ENCODE measurements at places on chromosomes 2 and 18.

- DNase-seq, result no peak
These were observed 36.5 kb upstream of the TNFRSF11A start for GRCh38 chr18:62288665-62289008.

DNA sequence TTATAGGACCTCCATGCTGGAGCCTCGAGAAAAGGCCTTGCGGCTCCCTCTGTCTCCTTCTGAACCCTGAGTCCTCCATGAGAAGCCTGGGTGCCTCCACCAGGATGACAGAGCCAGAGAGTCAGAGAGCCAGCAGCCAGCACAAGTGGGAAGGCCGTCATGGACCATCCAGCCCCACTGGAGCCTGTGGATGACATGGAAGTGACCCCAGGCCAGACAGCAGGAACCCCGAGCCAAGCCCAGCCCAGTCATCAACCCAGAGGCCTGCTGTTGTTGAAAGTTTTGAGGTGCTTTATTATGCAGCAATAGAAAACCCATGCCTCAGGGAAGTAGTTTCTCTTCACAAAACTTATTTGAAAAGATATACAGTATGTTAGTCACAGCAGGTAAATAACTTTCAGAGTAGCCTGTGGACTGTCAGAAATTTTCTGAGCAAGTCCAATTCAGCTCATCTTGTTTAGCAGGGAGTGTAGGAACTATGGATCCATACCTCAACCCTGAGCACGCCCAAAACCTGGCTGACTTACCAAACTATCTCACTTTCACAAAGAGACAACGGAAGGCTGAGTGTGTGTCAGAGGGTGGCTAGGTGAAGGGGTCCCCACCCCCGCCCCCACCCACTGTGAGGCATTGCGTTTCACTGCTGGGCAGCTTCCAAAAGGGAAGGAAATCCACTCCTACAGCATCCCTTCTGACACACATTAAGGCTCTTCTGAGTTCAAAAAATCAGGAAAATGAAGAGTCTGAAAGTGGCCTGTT is 79.9 kb upstream of the NDUFV2 start:
- DNase-seq, result no peak

GRCh38 chr2:57759131-57759530 is 287.5 kb upstream of the VRK2 start:
- no peak for DNase-seq

GRCh38 chr18:23231340-23232021 is 96.2 kb downstream of the CABLES1 start:
- peak; percentile 60 for DNase-seq

DNA sequence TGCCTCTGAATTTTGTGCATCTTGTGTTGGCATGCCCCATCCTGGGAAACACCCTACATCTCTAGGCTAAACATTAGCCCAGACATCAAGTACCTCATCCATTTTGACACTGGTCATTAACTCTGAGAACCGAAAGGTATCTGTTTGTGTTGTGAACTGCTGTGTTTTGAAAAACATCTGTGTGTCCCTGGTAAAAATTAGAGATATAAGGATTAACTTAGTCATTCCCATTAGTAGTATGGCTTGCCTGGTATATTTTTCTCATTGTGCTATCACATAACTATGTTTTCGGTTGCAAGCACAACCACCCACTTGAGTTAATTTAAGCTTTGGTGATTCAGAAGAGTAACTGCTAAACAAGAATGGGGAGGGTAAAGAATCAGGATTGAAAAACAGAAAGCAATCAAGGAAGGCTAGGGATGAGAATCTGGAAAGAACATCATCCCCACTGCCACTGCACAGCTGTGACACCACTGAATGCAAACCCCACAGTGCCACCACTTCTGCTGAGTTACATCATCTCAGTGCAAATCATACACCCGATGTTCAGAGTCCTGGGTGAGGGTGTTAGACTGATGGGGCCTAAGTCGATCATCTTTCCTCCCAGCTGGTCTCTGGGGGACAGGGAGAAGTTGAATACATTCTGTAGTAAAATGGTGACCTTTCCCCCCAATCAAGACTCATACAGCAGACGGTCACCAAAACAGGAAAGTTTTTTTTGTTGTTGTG is 234.0 kb downstream of the EPHA4 start:
- DNase-seq, result no peak

GRCh38 chr2:142042536-142043199 is 88.1 kb downstream of the LRP1B start:
- no peak for DNase-seq

DNA sequence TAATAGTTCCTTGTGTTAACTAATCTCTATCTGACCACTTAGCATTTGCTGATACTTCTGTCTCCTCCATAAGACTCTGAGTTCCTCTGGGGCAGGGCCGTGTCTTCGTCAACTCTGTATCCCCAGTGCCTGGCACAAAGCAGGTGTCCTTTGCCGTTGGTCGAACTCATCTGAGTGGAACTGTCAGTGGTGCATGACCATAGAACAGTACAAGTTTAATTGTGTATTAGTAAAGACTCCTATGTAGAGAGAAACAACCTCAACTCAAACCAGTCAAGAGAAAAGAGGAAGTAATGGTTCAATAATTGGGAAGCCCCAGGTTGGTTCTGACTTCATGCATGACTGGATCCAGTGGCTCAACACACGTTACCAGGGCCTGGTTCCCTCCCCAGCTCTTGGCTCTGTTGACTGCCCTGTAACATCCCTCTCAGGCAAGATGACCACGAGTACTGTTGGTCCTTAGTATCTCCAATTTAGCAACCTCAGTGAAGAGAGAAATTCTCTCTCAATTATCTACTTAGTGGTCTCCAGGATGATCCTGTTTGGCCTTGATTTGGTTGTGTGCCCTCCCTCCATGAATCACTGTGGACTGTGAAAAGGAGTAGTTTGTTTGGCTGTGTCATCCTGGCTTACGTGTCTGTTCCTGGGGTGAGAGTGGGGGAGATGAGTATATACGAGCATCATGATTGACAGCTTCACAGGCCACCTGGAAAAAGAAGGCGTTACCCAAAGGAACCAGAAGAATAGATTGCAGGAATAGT is 58.5 kb upstream of the MSH6 start:
- DNase-seq, result no peak

GRCh38 chr2:68384485-68385107 is 19.5 kb downstream of the PLEK start:
- no peak for DNase-seq

GRCh38 chr18:76495006-76495370 is at the start of gene ZNF516:
ZNF516 (minus strand) TSS chr18:76495242; CDS start chr18:76443054, 52,188 bp downstream.
- no peak for DNase-seq

DNA sequence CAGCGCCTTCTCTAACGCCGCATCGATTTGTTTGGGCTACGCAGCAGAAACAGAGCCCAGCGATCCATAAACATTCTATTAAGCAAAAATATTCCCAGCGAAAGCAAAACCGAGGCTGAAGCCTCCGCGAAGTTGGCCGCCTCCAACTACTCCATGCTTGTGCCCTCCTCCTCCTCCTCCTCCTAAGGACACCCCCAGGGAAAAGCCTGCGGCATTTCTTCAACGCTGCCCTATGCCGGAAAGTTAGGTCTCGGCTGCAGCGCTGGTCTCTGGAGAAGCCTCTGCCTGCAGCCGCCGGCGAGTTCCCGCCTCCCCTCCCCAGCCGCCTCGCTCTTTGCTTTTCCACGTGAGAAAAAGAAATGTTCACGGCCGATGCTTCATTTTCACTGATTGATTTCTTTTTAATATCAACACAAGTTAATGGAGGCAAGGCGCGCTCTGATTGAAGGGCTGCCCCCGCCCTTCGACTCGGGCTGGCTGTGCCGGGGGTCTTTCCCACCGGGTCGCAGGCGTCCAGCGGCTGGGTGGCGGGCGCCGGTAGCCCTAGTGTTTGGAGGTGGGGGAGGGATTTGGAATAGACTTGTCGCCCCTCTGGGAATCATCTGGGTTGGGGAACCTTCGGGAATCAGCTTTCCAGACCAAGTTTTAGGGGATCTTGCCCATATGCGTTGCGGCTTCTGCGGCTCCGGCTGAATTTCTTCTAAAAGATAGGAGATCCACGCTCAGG is 3.9 kb downstream of the NRP2 start:
- no peak for DNase-seq

All from stimulated activated CD4-positive, alpha-beta T cell treated with anti-CD3 and anti-CD28 coated beads, Interleukin-12 subunit alpha, Interleukin-12 subunit beta, amount 100 ng/mL, for 48 hours (primary cell).